ENCODE measurements at places on chromosomes 2 and 18.

DNA sequence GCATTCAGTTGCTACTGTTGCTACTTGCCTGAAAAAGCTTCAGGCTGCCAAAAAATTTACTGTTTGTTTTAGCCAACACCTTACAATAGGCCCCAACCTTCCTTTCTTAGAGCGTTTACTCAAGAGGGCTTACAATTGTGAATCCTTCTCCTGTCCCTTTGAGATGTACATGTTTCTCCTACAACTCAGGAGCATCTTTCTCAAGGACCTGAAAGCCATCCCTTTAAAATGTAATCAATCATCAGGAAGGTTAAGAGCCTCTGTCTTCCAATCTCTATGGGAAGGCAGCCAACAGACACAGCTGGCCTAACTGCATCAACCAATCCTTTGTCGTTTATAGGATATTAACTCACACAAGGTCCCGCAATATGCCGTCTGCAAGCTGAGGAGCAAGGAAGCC lies 3.4 kb upstream of the IER3IP1 start:
- DNase-seq, result no peak

GRCh38 chr2:12543076-12543977 lies 173.4 kb upstream of the TRIB2 start:
- DNase-seq, result no peak

DNA sequence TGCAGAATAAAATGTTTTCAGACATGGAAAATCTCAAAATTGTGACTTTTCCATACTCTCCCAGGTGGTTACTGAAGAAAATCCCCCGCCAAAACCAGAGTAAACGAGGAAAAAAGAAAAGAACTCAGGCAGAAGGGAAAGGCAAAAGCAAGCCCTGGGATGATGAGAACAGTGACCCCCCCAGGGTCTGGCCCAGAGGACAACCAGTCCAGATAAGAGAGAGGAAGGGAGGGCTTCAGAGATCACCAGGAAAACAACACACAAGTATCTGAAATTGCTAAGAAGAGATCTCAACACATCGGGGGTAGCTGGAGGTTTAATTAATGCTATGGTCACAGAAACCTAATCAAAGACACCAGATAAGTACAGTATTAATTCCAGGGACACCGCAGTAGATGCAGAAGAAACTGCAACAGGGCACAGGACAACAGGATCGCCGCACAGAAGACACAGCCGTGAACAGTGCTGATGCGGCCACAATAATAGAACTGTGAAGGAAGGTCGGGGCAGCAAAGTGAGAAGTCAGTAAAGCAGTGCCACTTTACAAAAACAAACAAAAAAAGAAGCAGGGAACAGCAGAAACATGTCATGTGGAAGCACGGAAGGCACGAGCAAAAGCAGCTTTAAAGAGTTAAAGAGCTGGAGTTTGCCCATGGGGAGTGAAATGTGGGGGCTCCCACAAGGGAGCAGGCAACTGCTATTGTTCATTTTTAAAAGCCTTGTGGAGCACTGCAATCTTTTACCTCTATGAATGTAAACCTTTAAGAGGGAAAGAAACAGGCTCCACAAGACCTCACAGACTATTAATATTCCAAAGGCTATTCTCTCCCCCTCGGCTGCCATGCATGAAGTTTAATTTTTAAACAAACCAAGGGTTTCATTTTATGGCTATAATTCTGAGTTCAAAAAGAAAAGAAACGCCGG lies 28.4 kb downstream of the FAM168B start:
- DNase-seq, result no peak

- no peak for DNase-seq
Measured at GRCh38 chr2:65159906-65160305, 30.0 kb upstream of the RAB1A start.

DNA sequence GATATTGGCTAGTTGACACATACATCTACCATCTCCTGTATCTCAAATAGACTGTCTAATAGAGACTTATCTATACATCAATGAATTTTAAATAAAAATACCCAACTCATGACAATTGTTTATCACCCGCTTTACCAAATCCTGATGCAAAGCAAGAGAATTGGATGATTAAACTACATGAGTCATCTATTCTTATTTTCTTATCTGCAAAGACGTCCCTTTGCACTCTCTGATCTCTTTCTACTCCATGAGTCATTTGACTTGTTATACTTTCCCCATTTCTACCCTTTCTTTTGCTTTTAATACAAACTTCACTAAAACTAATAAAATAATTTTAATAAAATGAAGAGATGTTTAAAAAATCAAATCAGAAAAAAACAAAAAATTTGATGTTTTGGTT lies 261.7 kb upstream of the MAP2 start:
- no peak for DNase-seq

DNA sequence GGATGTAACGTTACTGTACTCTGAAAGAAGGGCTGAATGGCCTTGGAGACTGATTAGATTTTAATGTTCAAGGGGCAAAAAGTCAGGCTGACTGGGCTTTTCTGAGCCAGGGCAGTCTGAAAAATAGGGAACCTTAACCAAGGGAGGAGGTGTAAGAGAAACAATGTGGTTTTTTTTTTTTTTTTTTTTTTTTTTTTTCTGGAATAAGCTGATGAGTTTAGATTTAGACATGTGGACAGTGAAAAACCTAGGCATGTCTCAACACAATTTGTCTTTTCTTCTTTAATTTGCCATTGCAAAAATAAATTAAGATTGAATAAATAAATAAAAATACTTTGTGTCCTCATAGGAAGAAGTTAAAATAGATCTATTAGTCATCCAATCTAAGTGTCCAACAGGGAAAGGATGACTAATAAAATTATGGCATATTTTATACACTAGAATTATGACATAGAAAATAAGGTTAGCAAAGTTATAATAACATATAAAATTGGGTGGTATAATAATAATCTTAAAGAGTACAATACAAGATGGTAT lies 237.6 kb upstream of the TRIB2 start:
- DNase-seq, result no peak

GRCh38 chr18:71105078-71105819 lies 816.4 kb downstream of the SOCS6 start:
- no peak for DNase-seq

- DNase-seq, result no peak
Measured at GRCh38 chr2:176742271-176742670, 470.3 kb upstream of the HNRNPA3 start.

DNA sequence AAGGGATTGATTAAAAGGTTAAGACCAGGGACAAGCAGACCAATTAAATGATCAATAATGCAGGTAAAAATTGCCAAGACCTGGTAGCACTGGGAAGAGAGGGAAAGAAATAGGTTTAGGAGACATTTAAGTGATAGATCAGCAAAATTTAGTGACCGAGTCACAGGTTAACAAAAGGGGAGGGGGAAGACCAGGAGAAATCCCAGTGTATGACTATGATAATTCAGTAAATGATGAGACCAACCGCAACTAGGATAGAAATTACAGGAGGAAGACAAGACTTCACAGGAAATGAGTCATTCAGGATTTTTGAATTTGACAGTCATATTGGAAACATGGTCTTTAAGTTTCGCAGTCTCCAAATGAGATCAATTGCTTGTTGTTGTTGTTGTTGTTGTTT lies 62.9 kb downstream of the COBLL1 start:
- no peak for DNase-seq

DNA sequence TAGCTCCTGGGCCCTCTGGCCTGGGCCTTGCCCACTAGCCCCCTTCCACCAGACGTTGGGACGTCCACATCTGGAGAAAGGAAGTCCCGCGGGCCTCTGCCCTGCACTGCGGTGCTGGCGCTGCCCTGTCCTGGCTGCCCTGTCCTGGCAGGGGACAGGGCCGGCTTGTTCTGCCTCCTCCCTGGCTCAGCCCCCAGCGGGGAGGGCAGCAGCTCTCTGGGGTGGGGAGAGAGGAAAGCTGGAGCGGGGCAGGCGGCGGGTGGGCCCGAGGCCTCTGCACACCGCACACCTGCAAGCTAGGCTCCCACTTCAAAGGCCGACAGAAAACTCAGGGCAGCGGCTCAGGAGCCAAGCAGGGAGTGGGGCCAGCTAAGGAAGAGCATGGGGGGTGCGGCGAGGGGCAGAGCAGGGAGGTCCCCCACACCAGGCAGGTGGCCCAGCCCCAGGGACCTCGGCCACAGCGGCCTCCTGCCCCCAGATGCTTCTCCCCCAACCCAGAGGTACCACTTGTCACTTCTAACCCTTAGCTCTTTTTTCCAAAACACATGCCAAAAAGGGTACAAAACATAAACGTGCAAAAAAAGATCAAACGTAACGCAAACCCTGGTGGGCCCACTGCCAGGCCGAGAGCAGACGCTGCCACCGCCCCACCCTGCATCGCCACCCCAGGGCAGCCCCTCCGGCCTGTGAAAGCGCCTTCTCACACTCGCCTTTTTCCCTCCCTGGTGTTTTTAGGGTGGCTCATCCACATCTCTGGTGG lies 13.5 kb downstream of the SNED1 start:
- peak; percentile 61 for DNase-seq

GRCh38 chr2:136582628-136583205 lies 182.6 kb upstream of the THSD7B start:
- DNase-seq, result peak; percentile 50

DNA sequence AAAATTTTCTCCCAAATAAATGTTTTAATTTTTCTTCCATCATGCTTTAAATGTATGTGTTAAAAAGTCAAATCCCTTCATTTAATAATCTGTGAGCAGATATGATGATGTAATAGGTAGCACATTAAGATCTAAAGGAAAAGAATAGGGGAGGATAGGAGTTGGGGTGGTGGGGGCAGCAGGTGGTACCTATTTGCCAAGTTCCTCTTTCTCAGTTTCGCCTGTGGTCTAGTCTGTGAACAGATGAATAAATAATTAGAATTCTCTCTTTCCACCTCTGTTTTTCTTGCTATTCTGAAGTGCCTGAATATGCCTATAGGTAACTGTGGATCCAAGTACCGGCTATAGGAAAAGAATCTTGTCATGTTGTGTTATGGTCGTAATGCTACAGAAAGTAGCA lies 152.5 kb downstream of the NRXN1 start:
- no peak for DNase-seq

GRCh38 chr2:128986026-128986715 lies 667.5 kb upstream of the HS6ST1 start:
- DNase-seq, result no peak

- no peak for DNase-seq
Measured at GRCh38 chr2:170965446-170966225, 36.6 kb downstream of the GORASP2 start.

DNA sequence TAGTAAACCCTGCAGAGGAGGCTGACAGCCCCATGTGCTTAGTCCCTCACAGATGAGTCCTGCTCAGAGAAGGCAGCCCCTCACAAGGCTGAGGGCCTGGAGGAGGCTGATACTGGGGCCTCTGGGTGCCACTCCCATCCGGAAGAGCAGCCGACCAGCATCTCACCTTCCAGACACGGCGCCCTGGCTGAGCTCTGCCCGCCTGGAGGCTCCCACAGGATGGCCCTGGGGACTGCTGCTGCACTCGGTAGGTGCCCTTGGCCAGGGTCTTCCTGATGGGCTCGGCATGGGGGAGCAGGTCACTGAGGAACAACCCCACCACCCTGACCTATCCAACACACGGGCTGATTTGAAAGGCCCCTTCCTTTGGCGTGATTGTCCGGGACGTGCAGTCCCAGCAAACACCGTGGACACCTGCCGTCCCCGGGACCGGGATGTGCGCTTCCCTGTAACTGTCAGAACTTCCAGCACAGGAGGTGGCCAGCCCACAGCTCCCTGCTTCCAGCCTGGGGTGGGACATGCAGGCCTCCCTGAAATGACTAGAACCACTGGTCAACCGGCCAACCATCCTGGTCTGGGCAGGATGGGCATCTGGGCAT lies 38.6 kb downstream of the MLPH start:
- DNase-seq, result no peak

DNA sequence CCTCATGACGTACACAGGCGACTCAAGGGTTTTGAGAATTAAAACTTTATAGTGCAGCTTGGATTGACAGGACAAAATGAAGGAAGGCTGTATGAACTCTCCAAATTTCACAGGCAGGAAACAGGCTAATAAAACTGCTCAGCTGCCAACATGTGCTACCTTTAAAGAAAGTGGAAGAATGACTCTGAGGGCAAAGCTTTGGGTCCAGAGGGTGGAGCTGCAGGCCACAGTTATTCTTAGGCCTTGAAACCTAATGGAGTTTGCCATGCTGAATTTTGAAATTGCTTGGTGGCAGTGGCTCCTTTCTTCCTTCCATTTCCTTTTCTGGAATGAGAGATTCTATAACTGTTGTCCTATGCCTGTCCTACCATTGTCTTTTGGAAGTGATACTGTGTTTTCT lies 34.8 kb downstream of the HAT1 start:
- DNase-seq, result no peak

DNA sequence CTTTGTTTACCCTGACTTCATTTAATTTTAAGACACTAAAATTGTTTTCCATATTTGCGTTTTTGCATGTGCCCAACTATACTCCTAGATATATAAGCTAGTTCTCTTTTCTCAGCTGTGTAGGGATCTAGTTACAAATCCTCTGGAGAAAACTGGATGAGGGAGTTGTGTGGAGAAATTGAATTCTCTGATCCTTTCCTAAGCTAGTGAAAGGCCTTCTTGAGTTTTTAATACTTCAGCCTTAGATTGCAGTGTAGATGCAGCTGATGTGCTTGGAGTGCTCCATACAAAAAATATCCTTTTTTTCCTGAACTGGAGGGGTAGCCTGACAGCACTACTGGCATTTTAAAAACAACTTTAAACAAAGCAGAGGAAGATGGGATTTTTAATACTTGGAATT lies 8.6 kb upstream of the MTX2 start:
- no peak for DNase-seq

GRCh38 chr2:177056481-177056929 lies 156.1 kb upstream of the HNRNPA3 start:
- DNase-seq, result no peak

DNA sequence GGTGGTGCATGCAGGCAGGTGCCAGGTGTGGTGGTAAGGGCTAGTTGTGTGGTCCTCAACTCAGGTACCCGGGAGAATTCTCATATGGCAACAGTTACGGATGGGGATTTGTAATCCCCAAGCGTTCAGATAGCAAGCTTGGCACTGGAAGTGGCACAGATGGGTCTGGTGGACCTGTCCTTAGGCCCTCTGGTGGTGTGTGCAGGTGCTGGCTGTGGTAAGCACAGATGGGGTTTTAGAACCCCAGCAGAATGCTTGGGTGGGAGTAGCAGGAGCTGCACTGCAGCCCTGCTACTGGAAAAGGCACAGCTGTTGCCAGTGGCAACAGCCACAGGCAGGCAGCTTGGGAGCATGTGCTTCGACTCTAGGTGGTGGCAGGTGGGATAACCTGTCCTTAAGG lies 948.2 kb upstream of the FAM98A start:
- no peak for DNase-seq
